ENCODE measurements at places on chromosomes 11 and 22. TPM values are rescaled to one million over a fixed set of nuclear protein-coding genes. Genes with fewer than 3 reads are reported as not detected.

MAP6 gene
- polyA plus RNA-seq, result 115 TPM

DEPDC7 gene
- not detected for polyA plus RNA-seq

NLRP14 gene
- polyA plus RNA-seq, result 0.07 TPM

INPP5J gene
- polyA plus RNA-seq, result 2.9 TPM

PDE2A gene
- 6.0 TPM for polyA plus RNA-seq

APOBEC3B gene
- not detected for polyA plus RNA-seq

SHISAL1 gene
- polyA plus RNA-seq, result 2.0 TPM

Measured in Purkinje cell (primary cell).